ENCODE measurements at places on chromosomes 1 and 21. TPM values are rescaled to one million over a fixed set of nuclear protein-coding genes. Genes with fewer than 3 reads are reported as not detected.

- no peak for DNase-seq
Measured at GRCh38 chr1:78070758-78071157, 25.0 kb downstream of the GIPC2 start.

Gene LIN28A
- not detected for total RNA-seq

GRCh38 chr1:20574686-20575540 is 14.0 kb upstream of the CDA start:
- DNase-seq: peak; percentile 94

Gene PLPPR4
- 1.0 TPM for total RNA-seq

GRCh38 chr1:206467915-206468314 is 2.4 kb upstream of the IKBKE start:
- no peak for DNase-seq

DNA sequence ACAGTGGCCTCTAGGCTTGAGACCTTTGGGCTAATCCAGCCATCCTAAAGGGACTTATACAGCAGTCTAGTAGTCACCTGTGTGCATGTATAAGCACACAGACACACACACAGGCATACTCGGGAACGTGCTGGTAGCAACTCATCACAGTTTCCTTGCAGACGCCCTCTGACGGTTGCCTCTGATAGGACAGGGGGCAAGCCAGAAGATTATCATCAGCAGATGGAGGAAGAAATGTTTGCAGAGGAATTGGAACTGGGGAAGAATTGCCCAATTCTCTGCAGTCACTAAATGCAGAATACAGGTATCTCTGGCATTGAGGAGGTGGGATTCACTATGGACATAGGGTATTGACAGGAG is 222.2 kb downstream of the C1orf94 start:
- DNase-seq: no peak

GRCh38 chr1:13790290-13791030 is 90.5 kb downstream of the PRDM2 start:
- DNase-seq: no peak

Measured in cardiac septum (tissue), 1 donor.